A549 treated with AZD2906 at 1 μM for 4 hours (cell line): ENCODE measurements at places on chromosomes 7 and 10. TPM values are rescaled to one million over a fixed set of nuclear protein-coding genes. Genes with fewer than 3 reads are reported as not detected.

The HOGA1 gene
- 2.7 to 3.4 TPM (median 2.9 TPM) in 5 replicates for total RNA-seq

The VAX1 gene
- total RNA-seq, result 0.98 to 1.4 TPM (median 1.3 TPM) in 5 replicates

The TAC1 gene
- 0.07 TPM in 1 of 5 replicates, not detected in the others for total RNA-seq

The GCK gene
- 0.05 TPM in 1 of 5 replicates, not detected in the others for total RNA-seq

The GHRHR gene
- 0.10 TPM in 1 of 5 replicates, not detected in the others for total RNA-seq

The ASZ1 gene
- total RNA-seq, result not detected in 5 replicates

The ATRNL1 gene
- 0.21 to 0.37 TPM (median 0.32 TPM) in 5 replicates for total RNA-seq

The VIPR2 gene
- 0.02 to 0.06 TPM (median 0.02 TPM) in 5 replicates for total RNA-seq

The SEMA3E gene
- total RNA-seq, result 1.8 to 2.3 TPM (median 1.9 TPM) in 5 replicates

The ARHGEF35 gene
- total RNA-seq, result 0.46 to 0.73 TPM (median 0.55 TPM) in 5 replicates

The SRGN gene
- total RNA-seq, result 93.8 to 136 TPM (median 99.6 TPM) in 5 replicates

The SPDYE1 gene
- not detected in 5 replicates for total RNA-seq

The DPP6 gene
- 0.11 TPM in 1 of 5 replicates, not detected in the others for total RNA-seq

The LRGUK gene
- 0.20 to 0.37 TPM (median 0.31 TPM) in 5 replicates for total RNA-seq

The ELFN1 gene
- 0.25 to 0.46 TPM (median 0.37 TPM) in 5 replicates for total RNA-seq

The VGF gene
- total RNA-seq, result 11.1 to 31.9 TPM (median 20.1 TPM) in 5 replicates

The NT5C2 gene
- 60.6 to 82.9 TPM (median 63.2 TPM) in 5 replicates for total RNA-seq

The ADCYAP1R1 gene
- total RNA-seq, result 0.03 to 0.07 TPM (median 0.03 TPM) in 4 of 5 replicates, not detected in the other

The LRRC4 gene
- total RNA-seq, result not detected in 5 replicates

The UBE2H gene
- 41.9 to 52.2 TPM (median 48.7 TPM) in 5 replicates for total RNA-seq

The OR2A12 gene
- not detected in 5 replicates for total RNA-seq

The LEP gene
- not detected in 5 replicates for total RNA-seq

The PDAP1 gene
- 166 to 191 TPM (median 177 TPM) in 5 replicates for total RNA-seq

The ASB10 gene
- not detected in 5 replicates for total RNA-seq

The LBX1 gene
- not detected in 5 replicates for total RNA-seq

The GPR22 gene
- not detected in 5 replicates for total RNA-seq

The IFIT2 gene
- total RNA-seq, result 1.2 to 2.4 TPM (median 1.9 TPM) in 5 replicates

The MSMB gene
- total RNA-seq, result not detected in 5 replicates

The STRIP2 gene
- 4.5 to 6.9 TPM (median 6.0 TPM) in 5 replicates for total RNA-seq

The DGKB gene
- not detected in 5 replicates for total RNA-seq

The LIPN gene
- total RNA-seq, result not detected in 5 replicates

The ERVW-1 gene
- total RNA-seq, result 0.07 TPM in 1 of 5 replicates, not detected in the others

The CUZD1 gene
- 1.2 to 1.5 TPM (median 1.3 TPM) in 5 replicates for total RNA-seq

The NPFFR1 gene
- total RNA-seq, result under 0.01 TPM in 1 of 5 replicates, not detected in the others

The SORBS1 gene
- total RNA-seq, result 0.45 to 0.68 TPM (median 0.49 TPM) in 5 replicates

The FOXI2 gene
- total RNA-seq, result not detected in 5 replicates

The CAPZA2 gene
- total RNA-seq, result 106 to 180 TPM (median 118 TPM) in 5 replicates

The PKD2L1 gene
- total RNA-seq, result 0.06 to 0.33 TPM (median 0.16 TPM) in 4 of 5 replicates, not detected in the other

The ADD3 gene
- 3.5 to 5.9 TPM (median 4.6 TPM) in 5 replicates for total RNA-seq

The KCND2 gene
- total RNA-seq, result not detected in 5 replicates

The OR13A1 gene
- total RNA-seq, result 0.06 TPM in 1 of 5 replicates, not detected in the others

The ZNF485 gene
- 1.5 to 2.4 TPM (median 1.6 TPM) in 5 replicates for total RNA-seq

The TLL2 gene
- total RNA-seq, result 0.06 to 0.12 TPM (median 0.07 TPM) in 5 replicates

The VSTM4 gene
- 0.23 to 0.41 TPM (median 0.29 TPM) in 5 replicates for total RNA-seq

The CHST3 gene
- total RNA-seq, result 49.9 to 62.3 TPM (median 61.0 TPM) in 5 replicates

The SPACDR gene
- total RNA-seq, result 0.77 to 0.92 TPM (median 0.85 TPM) in 5 replicates

The TMEM140 gene
- 1.1 to 1.4 TPM (median 1.3 TPM) in 5 replicates for total RNA-seq

The ZNF679 gene
- total RNA-seq, result not detected in 5 replicates

The GBX1 gene
- 0.09 TPM in 1 of 5 replicates, not detected in the others for total RNA-seq

The CCDC136 gene
- total RNA-seq, result 1.1 to 2.5 TPM (median 1.6 TPM) in 5 replicates

The CALHM2 gene
- total RNA-seq, result 4.2 to 5.9 TPM (median 5.2 TPM) in 5 replicates

The SLC29A3 gene
- 26.8 to 31.4 TPM (median 28.0 TPM) in 5 replicates for total RNA-seq
